ENCODE measurements at places on chromosomes 7 and 10. TPM values are rescaled to one million over a fixed set of nuclear protein-coding genes. Genes with fewer than 3 reads are reported as not detected.

- no peak overlapping the region for H3K27ac ChIP-seq
- peaks cover 4% of the 10 kb centered on the region for H3K4me1 ChIP-seq
- H3K36me3 ChIP-seq: no peaks in the 10 kb centered on the region
- no peaks in the 10 kb centered on the region for H3K27me3 ChIP-seq
- no peak overlapping the region for H3K4me3 ChIP-seq
- no peak for DNase-seq
Measured at GRCh38 chr10:63720676-63721075, 199.5 kb downstream of the REEP3 start.

DNA sequence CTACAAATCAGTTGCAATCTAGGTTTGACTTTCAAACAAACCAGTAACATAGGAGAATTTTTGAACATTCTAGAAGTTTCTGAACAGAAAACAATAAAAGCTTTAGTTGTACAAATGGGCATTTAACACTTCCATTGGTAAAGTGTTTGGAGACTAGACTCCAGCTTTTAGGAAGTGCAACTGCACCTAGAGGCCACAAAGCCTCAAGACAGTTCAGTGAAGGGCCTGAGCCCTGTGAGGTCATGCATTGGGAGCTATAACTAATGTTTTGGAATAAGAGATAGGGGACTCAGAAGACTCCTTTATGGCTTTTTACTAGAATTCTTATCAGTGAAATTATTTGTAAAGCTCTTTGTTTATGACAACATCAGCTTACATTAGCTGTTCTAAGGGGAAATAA is 3.0 kb upstream of the EPHB6 start:
- H3K27me3 ChIP-seq: no peaks in the 10 kb centered on the region
- H3K27ac ChIP-seq: no peak overlapping the region
- peaks cover 26% of the 10 kb centered on the region for H3K4me1 ChIP-seq
- no peaks in the 10 kb centered on the region for H3K36me3 ChIP-seq

- H3K36me3 ChIP-seq: no peaks in the 10 kb centered on the region
- H3K4me3 ChIP-seq: no peak overlapping the region
- no peak overlapping the region for H3K27ac ChIP-seq
- H3K4me1 ChIP-seq: peaks cover 17% of the 10 kb centered on the region
Measured at GRCh38 chr10:46293832-46294640, 7.2 kb downstream of the ANTXRL start.

DNA sequence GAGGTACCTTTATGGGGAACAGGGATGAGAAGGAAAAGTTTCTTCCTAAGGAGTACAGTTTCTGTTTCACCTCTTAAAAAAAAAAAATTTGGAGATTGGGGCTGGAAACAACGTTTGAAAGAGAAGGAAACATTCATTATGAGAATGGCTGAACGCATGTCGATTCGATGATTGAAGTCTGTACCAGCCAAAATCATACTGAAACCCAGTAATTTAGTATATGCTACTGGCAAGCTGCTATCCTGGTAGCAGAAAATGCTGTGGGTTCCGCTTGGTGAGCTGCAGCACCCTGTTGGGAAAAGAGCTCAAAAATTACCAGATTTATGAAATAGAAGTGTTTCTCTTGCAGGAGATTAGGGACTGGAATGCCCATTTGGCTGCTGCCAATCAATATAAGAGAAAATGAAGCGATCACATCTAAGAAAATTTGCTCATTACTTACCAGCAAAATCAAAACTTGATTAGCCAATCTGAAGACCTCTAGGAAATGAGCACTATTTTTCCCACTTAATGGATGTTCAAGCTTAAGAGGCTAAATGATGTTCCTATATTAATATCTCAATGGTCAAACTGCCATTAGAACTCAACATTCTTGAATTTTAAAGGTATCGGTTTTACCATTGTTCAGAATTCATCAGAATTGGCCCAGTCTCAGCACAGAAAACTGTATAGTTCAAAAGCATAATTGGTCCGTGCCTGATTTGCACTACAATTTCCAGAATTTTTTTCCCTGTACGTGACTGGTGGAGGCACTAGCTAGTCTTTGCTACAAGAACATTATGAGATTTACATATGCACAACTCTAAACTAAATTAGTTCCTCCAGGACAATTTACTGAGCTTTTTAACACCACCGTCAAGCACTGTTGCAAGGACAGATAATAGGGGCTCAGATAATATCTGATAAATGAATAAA is 1.2 kb upstream of the ITGB1 start:
- no peaks in the 10 kb centered on the region for H3K36me3 ChIP-seq
- peaks cover 20% of the 10 kb centered on the region for H3K4me1 ChIP-seq
- H3K27ac ChIP-seq: peak overlapping the region; percentile 52
- H3K4me3 ChIP-seq: peak overlapping the region; percentile 93
- no peak for DNase-seq

DNA sequence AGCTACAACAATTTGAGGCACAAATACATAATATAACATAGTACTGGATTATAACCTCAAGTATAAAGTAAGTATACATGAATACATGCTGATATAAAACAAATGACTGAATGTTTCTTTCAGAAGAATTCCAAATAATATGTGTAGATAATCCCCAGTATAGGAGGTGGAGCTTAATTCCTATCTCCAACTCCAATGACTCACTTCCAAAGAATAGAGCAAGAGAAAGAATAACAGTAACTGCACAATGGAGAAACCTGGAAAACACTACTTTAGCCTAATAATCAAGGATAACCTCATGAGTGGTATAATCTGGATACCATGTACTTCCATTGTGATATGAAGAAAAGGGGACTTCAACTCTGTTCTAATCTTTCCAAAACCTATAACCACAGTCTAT is 13.7 kb upstream of the SEMA3C start:
- H3K27me3 ChIP-seq: no peaks in the 10 kb centered on the region
- H3K36me3 ChIP-seq: no peaks in the 10 kb centered on the region
- no peaks in the 10 kb centered on the region for H3K4me1 ChIP-seq

The ZNRF2 gene
- 23.6 TPM for total RNA-seq

The ASIC3 gene
- 15.2 TPM for total RNA-seq
